Tibial artery (tissue), 4 donors: ENCODE measurements at places on chromosomes 11 and 22.

- peak; percentile 91 for DNase-seq
These were observed 54.7 kb downstream of the FBXO7 start for GRCh38 chr22:32528984-32529982.

- no peak for DNase-seq
These were observed 11.2 kb downstream of the NLRP14 start for GRCh38 chr11:7031471-7031871.

DNA sequence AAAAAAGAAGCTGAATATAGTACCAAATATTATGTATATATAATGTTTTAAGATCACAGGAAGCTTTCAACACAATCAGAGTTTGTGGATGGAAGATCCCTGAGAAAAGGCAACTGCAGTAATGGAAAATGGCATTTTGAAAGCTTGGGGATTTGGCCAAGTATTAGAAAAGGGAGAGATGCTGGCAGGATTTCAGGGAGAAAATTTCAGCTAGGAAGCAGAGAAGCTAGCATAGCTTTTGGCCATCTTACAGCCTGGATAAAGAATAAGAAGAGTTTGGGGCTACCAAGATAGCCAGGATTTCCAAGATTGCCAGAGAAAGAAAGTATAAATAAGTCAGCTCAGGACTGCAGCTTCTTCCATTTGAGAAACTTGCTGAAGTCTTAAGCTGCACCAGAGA is 440.8 kb upstream of the LUZP2 start:
- no peak for DNase-seq

DNA sequence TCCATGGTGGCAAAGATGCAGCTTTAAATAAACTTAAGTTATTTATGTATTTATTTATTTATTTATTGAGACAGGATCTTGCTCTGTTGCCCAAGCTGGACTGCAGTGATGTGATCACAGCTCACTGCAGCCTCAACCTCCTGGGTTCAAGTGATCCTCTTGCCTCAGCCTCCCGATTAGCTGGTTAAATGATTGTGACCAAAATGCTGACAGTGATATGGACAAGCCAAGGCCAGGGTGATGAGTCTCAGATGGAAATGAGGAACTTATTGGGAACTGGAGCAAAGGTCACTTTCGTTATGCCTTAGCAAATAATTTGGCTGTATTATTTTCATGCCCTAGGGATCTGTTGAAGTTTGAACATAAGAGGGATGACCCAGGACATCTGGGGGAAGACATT is 9.3 kb upstream of the LRP5 start:
- no peak for DNase-seq

- no peak for DNase-seq
These were observed 68.7 kb upstream of the RRM1 start for GRCh38 chr11:4025967-4026324.

DNA sequence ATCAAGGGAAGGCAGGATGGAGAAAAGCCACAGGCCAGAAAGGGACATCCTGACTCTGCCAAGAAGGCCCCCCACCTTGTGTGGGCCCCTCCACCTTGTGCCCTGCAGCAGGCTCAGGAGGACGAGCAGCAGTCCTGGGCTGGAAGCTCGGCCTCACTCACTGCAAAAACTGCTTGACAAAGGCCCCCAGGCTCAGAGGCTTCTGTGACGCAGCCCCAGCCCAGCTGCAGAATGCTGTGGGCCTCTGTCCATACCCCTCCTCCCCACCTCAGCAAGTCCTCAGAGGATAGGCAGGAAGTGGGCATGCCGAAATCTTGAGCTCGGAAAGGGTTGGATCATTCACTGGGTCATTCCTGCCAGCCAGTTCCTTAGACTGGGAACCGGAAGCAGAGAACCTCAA is 61.9 kb downstream of the NRXN2 start:
- DNase-seq, result peak; percentile 83

DNA sequence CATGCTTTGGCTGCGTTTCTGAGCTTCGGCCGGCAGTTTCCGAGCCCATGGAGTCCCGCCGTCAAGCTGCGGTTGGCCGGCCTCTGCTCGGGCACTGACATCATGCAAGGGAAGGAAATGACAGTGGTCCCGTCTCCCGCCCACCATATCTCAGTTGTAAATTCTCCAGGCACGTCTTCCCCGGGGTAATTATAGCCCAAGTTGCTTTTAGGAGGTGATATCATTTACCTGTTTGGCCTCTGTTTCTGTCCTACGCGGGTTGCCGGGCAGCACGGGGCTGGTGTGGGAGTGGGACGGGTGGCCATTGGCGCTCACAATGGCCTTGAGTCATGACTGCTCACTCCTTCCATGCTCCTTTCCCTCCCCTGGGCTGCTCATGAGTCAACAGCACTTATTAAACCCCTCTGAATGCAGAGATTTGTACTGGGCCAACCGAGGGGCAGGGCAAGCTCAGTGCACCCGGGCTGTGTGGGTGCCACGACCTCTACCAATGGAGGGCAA is 4.2 kb upstream of the ANO1 start:
- DNase-seq, result no peak

DNA sequence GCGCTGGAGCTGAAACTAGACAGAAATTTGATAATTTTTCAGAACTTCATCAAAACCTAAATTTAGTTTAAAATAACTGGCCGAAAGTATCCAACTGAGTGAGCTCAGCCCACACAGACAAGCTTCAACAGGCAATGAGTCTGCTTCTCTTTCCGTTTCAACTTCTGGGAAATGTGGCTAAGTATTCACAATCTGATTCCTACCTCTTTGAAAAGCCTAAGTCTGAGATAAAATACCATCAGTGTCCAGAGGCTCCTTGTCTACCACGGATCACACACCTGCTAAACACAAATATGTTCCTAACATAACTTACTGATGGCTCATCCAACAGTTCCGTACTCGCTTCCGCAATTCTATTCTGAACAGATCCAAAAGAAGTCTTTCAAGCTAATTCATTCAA is 8.5 kb downstream of the SIK3 start:
- no peak for DNase-seq

DNA sequence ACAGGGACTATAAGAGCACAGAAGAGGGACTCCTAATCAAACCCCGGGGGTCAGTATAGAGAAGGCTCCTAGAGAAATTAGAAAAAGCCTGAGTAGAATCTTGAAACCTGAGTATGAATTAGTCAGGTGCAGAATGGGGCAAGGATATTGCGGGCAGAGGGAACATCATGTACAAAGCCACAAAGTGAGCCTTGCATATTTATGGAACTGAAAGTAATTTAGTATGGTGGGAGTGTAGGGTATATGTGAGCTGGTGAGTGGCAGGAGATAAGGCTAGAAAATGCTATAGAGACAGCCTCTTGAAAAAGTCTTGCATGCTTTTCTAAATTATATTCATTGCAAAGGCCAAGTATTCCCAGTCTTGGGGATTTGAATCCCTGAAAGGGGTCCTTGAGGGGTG is 93.7 kb downstream of the STIM1 start:
- DNase-seq, result no peak

DNA sequence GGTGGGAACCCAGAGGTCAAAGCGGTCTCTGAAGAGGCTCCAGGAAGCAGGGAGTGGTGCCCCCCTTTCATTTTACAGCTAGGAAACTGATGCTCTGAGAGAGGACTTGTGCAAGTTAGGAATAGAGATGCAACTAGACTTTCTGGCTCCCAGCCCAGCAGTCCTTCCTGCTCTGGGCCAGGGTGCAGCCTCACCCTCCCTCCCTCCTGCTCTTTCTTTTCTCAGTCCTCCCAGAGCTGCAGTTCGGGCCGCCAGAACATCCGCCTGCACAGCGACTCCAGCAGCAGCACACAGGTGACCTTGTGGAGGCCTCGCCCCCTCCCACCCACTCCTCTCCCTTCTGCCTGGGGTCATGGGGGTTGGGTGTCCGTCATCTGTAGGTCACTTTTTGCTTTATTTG is 51.5 kb downstream of the LHFPL7 start:
- DNase-seq, result peak; percentile 85

DNA sequence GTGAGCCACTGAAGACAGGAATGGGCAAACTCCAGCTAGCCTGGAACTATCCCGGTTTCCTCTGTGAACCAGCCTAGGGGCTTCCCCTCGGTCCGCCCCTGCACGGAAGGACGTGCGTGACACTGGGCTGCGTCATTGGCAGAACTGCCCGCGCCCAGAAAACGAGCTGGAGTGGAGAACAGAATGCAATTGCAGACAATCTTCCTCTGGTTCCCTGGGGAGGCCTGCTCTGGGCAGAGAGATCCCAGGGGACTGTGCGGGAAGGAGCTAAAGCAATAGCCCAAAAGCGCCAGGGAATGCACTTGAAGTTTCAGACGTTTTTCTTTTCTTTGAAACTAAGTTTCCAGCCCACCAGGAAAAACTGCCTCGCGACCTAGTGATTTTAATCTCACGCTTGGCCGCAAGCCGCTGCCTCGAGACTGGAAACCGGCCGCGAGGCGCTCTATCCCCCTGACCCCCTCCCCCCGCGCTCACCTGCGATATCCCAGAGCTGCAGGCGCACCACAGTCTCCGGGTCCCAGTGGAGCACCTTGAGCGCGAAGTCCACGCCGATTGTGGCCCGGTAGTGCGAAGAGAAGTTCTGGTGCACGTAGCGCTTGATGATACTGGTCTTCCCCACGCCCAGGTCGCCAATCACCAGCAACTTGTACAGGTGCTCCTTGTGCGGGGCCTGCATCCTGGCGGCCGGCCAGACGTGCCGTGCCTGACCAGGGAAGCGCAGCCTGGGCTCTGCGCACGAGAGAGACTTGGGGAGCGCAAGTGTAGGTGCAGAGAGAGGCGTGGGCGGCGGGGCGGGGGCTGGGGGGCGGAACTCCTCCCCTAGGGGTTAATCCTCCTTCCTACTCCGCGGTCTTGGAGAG is at the start of gene RAB38:
RAB38 (minus strand) TSS at position 735 of the 860 bp plus-strand sequence; CDS start at position 676, 59 bp downstream.
- DNase-seq, result peak; percentile 88

- DNase-seq, result no peak
These were observed 77.0 kb downstream of the RAB30 start for GRCh38 chr11:82994604-82995230.

DNA sequence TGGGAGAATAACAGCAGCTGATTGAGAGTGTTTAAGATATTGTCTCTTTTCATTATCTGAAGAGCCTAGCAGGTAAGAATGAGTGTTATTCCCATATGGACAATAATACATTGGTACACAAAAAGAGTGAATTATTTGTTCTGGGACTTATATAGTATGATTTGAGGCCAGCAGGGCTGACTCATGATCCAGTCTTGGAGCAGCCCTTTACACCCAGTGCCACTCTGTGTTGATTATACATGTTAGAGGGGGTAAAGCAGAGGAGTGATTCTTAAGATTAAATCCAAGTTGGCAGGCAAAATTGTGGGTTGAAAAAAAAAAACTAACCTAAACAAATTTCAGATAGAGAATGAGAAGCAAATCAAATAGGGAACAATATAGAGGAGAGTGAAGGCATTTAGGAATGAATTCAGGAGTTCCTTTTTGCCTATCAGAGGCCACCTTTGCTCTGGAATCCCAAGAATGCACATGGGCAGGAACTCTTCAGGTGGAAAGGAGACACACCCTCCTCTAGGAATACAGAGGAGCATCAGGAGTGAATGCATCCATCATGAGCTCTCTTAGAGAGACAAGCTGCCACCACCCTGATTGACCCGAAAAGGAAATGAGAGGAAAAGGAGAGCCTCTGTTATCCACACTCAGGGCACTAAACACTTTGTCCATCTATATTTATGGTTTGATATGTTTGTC is 19.2 kb upstream of the MRGPRX1 start:
- DNase-seq, result no peak

GRCh38 chr11:121567995-121568394 is 115.2 kb upstream of the SORL1-AS1 start:
- DNase-seq, result no peak
